ENCODE measurements at places on chromosomes 13 and 19.

DNA sequence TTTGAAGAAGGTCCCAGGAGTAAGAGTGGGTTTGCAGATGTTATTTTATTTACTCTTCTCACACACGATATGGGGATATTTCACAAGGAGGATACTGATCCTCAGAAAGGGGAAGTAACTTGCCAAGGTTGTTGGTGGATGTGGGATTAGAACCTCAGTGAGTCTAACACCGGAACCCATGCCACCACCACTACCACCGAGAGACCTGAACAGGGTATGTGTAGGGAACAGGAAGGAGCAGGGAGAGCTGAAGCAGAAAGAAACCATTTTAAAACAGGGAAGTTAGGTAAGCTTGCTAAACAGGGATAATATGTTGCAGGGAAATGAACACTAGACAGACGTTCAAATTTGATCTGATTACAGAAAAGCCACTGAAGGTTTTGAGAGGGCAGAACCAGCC lies 11.6 kb upstream of the CEACAM3 start:
- no peak for DNase-seq

- no peak for DNase-seq
Observed at GRCh38 chr13:25707726-25708125, 336.0 kb downstream of the ATP8A2 start.

DNA sequence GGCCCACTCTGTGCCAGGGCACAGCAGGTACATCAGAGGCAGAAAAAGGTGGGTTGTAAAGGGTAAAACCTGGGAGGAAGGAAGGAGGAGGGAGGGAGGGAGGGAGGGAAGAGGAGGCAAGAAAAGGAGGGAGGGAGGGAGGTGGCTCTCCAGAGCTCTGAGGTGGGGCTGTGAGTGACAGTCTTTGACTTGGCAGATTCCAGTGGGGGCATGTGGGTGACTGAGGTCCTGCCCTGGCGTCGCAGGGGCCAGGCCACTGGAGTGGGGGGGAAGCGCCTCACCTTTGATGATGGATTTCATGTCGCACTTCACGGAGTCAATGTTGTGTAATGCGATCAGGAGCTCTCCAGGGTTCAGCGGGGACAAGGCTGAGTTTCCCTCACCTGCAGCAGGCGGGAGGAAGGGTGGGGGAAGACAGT lies 6.0 kb upstream of the RSPH6A start:
- DNase-seq, result no peak

DNA sequence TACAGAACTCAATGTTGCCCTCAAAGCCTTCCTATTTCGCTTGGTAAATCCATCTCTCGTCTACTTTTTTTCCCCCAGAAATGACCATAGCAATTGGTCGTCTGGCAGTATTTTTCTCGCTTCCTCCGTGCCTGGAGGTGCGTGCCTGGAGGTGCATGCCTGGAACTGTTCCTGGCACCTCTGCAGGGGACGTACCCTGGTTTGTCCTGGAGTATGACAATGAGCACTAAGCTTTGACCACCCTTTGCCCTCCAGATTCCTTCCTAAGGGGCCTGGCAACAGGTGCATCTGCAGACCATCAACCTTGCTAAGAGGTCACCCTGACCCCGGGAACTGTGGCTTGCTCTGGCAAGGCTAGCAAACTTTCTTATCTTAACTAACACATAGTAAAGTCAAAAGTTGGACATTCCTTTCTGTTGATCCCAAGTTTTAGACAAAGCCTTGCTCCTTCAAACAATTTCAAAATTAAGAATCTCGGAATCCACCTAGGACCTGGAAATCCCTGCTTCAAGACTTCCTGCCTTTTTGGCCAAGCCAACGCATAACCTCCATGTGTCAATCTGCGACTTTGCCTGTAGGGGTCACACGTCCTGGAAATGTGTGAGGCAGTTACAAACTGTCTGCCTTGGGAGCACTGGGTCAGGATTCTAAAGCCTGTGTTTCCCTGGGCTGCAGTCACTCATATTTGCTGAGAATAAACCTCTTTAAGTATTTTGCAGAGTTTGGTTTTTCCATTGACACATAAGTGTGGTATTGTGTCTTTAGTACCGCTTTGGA lies 28.8 kb upstream of the TUBGCP3 start:
- DNase-seq, result no peak

DNA sequence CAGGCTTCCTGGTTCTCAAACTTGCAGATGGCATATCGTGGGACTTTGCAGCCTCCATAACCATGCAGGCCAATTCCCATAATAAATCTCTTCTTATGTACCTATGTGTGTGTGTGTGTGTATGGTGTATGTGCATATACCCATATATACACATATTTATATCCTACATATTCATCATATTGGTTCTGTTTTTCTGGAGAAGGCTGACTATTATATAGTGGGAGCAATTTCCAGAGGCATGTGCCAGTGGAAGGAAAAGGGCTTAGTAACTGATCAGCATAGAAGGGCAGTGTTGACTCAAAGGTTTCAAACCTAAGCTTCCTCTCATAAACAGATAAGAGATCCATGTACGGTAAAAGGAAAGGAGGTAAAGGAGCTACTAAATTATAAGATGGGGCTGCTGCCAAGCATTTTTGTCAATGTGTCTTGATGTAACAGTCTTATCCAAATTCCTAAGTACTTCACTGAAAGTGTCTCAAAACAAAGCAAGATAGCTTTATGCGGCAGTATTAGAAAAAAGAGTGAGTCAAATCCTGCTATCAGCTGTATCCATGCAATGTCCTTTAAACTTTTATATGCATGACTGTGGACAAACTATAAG lies 432.1 kb downstream of the TBC1D4 start:
- no peak for DNase-seq

- no peak for DNase-seq
Observed at GRCh38 chr19:29616541-29616940, 10.5 kb downstream of the POP4 start.

- DNase-seq, result no peak
Observed at GRCh38 chr13:43139921-43140320, 116.5 kb downstream of the DNAJC15 start.

Data from activated CD4-positive, CD25-positive, alpha-beta regulatory T cell (primary cell).